ENCODE measurements at places on chromosomes 1 and 21.

- H3K36me3 ChIP-seq, result peaks cover 4% of the 10 kb centered on the region
- no peaks in the 10 kb centered on the region for H3K27me3 ChIP-seq
- no peak for DNase-seq
- no peak overlapping the region for H3K27ac ChIP-seq
- no peak overlapping the region for H3K4me3 ChIP-seq
Observed at GRCh38 chr1:202516434-202516877, 168.0 kb downstream of the PPP1R12B start.

DNA sequence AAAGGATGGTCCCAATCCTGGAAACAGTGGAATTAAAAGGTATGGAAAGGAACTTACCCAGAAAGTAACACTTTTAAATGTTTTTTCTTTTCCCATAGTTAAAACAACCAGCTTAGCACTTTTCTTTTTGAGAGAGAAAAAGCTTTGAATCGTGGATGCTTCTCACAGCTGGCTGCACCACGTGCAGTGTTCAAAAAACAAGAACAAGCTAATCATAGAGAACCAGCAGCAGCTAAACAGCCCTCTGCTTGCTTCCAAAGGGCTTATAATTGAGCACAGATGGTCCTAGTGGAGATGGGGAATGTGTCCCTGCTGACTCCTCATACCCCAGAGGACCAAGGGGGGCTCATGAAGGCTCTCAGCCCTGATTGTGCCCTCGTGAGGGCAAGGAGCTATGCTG lies 26.4 kb downstream of the UTP25 start:
- DNase-seq, result no peak
- H3K27me3 ChIP-seq, result no peaks in the 10 kb centered on the region
- peaks cover 23% of the 10 kb centered on the region for H3K36me3 ChIP-seq
- H3K4me1 ChIP-seq, result peaks cover 2% of the 10 kb centered on the region

GRCh38 chr1:183191833-183192232 lies 5.8 kb downstream of the LAMC2 start:
- peaks cover 12% of the 10 kb centered on the region for H3K4me1 ChIP-seq
- peaks cover 43% of the 10 kb centered on the region for H3K27me3 ChIP-seq
- H3K27ac ChIP-seq, result no peak overlapping the region
- H3K36me3 ChIP-seq, result no peaks in the 10 kb centered on the region
- no peak overlapping the region for H3K4me3 ChIP-seq
- DNase-seq, result no peak

DNA sequence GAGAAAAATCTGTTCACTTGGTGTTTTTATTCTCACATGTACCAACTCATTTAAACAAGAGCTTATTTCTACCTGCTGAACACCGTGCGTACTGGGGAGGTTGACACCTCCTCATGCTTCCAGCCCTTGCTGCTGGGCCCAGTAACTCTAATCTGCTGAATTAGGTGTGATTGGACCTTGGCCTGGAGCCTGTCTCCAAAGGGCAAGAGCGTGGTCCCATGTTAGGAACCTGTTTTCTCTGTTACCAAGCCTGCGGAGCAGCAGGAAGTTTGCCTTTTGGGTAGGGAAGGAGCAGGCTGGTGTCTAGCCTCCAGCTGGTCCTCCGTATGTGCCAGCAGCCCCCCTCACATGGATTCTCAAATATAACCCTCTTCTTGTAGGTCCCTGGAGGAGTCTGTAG lies 10.9 kb upstream of the SLC27A3 start:
- H3K4me3 ChIP-seq, result no peak overlapping the region
- no peaks in the 10 kb centered on the region for H3K27me3 ChIP-seq
- no peak for DNase-seq
- peaks cover 63% of the 10 kb centered on the region for H3K36me3 ChIP-seq
- H3K4me1 ChIP-seq, result no peaks in the 10 kb centered on the region

DNA sequence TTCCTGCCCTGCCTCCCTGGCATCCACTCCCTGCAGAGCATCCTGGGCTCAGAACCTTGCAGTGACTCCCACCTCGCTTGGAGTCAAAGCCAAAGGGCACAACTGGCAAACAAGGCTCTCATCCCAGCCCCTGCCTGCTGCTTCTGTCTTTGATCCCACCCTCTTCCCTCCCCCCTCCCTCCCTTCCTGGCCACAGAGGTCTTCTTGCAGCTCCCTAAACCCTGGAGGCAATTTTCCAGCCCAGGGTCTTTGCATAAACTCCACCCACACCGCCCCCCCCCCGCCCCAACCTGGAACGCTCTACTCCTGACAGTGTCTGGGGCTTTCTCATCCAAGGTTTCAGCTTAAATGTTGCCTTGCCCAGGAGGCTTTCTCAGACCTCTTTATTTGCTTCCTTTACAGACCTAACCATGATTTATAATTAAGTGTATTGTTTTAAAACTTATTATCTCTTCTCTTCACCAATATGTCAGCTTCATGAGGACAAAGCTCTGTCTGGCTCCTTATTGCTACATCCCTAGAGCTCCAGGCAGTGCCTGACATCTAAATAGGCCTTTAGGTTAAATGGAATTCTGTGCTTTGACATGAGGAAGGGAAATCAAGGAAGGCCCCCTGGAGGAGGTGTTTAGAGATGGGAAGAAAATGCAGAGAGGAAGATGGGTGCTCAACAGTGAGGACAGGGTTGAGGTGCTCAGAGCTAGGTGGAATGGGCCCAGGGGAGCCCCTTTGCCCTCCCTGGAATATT lies 37.7 kb upstream of the PADI1 start:
- H3K27me3 ChIP-seq, result peaks cover 5% of the 10 kb centered on the region
- no peaks in the 10 kb centered on the region for H3K4me1 ChIP-seq
- no peak overlapping the region for H3K4me3 ChIP-seq
- no peaks in the 10 kb centered on the region for H3K36me3 ChIP-seq
- no peak for DNase-seq

GRCh38 chr21:14923468-14923867 lies 141.3 kb downstream of the NRIP1 start:
- DNase-seq, result no peak
- no peaks in the 10 kb centered on the region for H3K36me3 ChIP-seq
- H3K4me3 ChIP-seq, result no peak overlapping the region
- H3K27me3 ChIP-seq, result peaks cover 3% of the 10 kb centered on the region
- H3K4me1 ChIP-seq, result no peaks in the 10 kb centered on the region

GRCh38 chr1:177665935-177666334 lies 303.9 kb downstream of the SEC16B start:
- no peak for DNase-seq
- no peak overlapping the region for H3K27ac ChIP-seq
- H3K27me3 ChIP-seq, result no peaks in the 10 kb centered on the region
- H3K36me3 ChIP-seq, result no peaks in the 10 kb centered on the region

GRCh38 chr1:92820024-92820423 lies 11.8 kb upstream of the RPL5 start:
- H3K4me1 ChIP-seq, result no peaks in the 10 kb centered on the region
- H3K27ac ChIP-seq, result no peak overlapping the region
- H3K27me3 ChIP-seq, result peaks cover 28% of the 10 kb centered on the region
- DNase-seq, result no peak
- no peak overlapping the region for H3K4me3 ChIP-seq

- no peaks in the 10 kb centered on the region for H3K27me3 ChIP-seq
- H3K4me1 ChIP-seq, result peaks cover 42% of the 10 kb centered on the region
- peak; percentile 28 for DNase-seq
- no peak overlapping the region for H3K4me3 ChIP-seq
Observed at GRCh38 chr1:167601442-167602383, 28.3 kb upstream of the RCSD1 start.
